ENCODE measurements at places on chromosomes 16 and 17.

- DNase-seq = no peak
Observed at GRCh38 chr16:11056993-11057649, 112.8 kb downstream of the CLEC16A start.

GRCh38 chr17:50471009-50471905, 2.6 kb upstream of the CHAD start:
- DNase-seq = no peak

DNA sequence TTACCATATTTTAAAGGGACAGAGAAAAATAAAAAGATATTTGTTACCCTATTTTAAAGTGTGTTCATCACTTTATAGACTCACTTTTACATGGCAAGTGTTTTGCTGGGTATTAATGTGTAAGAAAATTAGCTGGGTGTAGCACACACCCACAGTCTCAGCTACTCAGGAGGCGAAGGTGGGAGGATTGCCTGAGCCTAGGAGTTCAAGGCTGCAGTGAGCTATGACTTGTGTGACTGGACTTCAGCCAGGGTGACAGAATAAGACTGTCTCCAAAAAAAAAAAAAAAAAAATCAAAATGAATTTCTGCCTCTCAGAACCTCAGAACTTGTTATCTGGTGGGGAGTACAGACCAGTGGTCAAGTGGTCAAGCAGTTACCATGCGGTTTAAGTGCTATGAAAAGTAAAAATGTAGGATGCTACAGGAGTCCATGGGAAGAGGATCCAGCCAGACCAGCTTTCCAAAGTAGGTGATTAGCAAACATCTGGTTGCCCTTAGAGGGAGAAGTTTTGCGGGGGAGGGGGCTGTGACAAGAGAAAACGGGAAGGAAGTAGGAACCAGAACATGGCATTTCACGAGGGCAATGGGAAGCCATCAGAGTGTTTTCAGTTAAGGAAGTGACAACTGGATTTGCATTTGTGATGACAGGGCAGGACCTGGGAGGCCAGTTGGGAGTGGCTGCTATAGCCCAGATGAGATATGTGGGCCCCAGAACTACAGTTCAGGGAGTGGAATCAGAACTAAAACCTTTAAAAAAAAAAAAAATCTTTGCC, 13.9 kb downstream of the CNEP1R1 start:
- no peak for DNase-seq

GRCh38 chr17:66787914-66788313, 47.0 kb upstream of the CACNG5 start:
- no peak for DNase-seq

GRCh38 chr16:21950782-21951521, 2.2 kb upstream of the UQCRC2 start:
- DNase-seq = peak; percentile 42

- DNase-seq = no peak
Observed at GRCh38 chr16:24839347-24839972, 6.3 kb upstream of the SLC5A11 start.

DNA sequence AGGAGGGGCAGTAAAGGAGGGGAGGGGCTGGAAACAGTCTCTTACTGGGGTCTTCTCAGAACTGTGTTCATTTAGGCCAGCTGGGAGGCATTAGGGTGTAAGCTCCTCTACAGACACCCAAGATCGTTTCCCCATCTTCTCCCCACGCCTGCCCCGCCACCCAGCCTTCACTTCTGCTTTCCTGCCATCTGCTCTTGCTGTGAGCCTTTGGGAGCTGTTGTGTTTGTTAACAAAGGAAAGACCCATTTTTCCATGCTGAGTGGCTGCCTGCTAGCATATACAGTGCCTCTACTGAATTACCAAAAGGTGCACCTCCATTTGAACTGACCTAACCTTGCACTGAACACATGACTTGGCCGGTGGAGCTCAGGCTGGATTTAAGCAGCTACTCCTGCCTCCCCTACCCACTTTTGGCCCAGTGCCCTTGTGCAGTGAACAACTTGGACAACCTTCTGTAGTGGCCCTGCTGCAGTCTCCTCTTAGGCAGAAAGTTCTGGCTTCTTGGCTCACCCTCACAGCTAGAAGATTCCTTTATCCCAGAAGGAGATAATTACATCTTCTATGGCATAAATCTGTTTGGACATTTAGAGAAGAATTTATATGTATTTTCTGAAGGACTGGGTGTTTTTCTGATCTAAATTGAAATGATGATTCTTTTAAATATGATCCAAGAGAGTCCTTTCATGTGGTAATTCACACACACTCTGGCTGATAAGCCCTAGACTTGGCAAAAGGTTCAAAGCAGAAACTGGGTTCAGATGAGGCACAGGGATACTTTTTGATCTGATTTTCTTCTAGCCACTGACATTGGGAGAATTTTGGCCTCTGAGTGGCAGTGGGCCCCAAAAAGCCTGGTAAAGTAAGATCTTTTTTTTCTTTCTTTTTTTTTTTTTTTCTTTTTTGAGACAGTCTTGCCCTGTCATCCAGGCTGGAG, 81.9 kb upstream of the HNF1B start:
- DNase-seq = no peak

DNA sequence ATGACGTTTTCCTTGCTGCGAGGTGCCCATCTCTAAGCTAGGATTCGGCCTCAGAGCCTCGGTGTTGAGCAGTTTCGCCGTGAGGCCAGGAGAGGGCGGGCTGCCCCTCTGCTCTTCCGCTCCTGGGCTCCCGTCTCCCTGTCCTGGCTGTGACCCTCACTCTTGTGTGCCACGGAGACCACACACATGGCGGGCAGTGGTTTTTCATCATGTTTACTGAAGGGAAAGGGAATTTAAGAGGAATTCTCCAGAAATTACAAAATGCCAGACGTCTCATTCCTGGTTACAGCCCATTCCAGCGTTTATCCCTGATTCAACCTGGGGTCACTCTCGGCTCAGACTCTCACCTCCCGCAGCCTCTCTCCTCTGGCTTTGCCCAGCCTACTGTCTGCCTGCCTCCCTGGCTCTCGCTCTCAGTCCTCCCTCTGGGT, 96.8 kb upstream of the ELAC2 start:
- peak; percentile 54 for DNase-seq

- no peak for DNase-seq
Observed at GRCh38 chr17:17366941-17367875, 64.0 kb downstream of the NT5M start.

DNA sequence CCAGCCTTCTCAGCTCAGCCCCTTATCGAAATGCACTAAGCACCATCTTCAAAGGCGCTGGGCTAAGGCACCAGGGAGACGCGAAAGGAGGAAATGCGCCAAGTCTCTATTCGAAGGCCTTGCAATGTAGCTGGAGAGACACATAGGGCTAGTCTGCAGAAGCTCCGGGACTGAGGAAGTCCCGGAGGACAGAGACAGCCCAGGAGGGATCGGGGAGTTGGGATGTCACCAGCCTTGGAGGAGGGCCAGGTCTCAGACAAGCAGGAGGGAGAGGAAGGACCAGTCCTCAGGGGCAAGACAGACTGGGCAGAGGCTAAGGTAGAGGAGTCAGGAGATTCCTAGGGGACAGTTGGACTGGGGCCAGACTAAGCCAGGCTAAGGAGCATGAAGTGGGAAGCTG, 8.5 kb downstream of the C17orf100 start:
- DNase-seq = no peak

DNA sequence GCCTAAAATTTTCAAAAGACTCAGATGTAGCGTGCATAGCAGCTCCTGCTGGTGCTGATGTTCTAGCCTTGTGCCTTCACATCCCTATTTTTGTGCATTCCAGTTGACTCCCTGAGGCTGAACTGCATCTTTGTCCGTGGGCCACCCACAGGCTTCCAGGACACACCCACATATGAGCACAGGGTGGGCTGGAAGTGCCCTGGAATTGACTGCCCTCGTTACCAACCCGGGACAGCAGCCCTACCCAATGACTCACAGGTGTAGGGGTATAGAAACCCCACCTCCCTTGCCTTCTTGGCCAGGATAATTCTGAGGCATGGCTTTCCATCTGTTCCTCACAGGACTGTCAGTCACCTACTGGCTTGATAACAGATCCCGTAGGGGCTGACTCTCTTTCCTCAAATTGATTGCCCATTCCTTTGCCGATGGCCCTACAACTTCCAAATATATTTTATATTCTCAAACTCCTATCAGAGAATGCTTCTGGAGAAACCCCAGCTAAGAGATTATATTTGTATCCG, 65.9 kb upstream of the CDH13 start:
- DNase-seq = no peak

DNA sequence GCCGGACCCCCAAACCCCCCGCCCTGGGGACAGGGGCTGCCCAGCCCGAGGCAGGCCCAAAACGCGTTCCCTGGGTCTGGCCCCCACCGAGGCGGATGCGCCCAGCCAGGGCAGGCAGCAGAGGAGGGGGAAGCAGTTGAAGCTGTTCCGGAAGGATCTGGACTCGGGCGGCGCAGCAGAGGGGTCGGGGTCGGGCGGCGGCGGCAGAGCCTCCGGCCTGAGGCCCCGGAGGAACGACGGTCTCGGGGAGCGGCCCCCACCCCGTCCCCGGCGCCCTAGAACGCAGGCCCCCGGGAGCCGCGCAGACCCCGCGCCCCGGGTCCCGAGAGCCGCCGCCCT, 22.9 kb upstream of the ZFPM1 start:
- DNase-seq = no peak

- DNase-seq = no peak
Observed at GRCh38 chr17:64327201-64327930, 63.3 kb downstream of the PECAM1 start.

- no peak for DNase-seq
Observed at GRCh38 chr16:29760567-29761279, 14.9 kb upstream of the C16orf54 start.

DNA sequence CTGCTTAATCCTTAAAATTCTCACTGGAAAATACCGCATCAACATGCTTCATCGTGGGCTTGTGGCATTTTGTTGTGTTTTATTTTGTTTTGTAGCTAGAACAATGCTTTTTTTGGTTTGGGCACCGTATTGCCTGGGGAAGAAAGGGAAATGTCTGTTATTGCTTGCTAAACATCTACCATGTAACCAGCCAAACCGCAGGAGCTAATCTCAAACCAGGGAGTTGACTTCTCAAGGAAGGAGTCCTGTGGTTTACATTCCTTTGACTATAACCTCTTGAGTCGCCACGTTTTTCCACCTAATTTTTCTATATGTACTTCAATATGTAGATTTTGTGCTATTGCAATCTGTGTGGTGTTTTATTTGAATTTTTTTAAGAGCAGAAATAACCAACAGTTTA, 593.5 kb upstream of the SOX9 start:
- DNase-seq = no peak

DNA sequence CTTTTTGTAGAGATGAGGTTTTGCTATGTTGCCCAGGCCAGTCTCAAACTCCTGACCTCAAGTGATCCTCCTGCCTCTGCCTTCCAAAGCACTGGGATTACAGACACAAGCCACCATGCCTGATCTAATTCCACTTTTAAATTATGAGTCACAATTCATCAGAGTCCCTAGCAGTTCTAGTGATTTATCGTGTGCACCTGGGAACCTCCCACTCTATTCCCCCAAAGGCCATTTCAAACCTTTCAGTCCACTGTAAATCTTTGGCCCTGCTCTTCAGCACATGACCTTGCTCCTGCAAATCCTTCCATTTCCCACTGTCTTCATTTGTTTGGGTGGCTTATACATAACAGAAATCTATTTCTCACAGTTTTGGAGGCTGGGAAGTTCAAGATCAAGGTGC, 73.0 kb downstream of the HS3ST2 start:
- no peak for DNase-seq

- DNase-seq = no peak
Observed at GRCh38 chr16:13429416-13429815, 490.5 kb upstream of the ERCC4 start.

DNA sequence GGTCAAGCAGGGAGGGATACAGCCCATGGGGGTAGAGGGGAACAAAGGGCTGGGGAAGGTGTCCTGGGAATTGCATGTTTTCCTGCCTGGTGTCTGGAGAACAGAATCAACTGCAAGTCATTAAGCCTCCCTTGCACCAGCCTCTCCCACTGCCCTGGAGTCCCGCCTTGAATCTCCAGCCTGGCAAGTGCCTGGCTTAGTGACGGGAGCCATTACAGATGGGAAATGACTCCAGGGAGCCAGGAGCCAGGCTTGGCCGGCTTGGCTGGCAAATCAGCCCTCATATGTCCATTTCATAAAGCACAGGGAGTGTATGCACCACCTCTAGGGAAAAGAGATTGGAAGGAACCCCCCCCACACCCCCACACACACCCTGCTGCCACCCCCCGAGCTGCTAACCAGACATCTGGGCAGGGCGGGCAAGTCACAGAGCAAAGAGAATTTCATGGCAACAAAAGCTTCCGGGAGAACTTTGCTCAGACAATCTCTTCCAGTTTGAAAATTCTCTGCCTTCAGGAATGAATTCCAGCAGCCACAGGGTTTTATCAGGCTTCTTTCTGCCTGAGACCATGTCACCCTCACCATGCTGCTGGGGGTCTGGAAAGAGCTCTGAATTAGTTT, 127.7 kb downstream of the NTN1 start:
- no peak for DNase-seq

GRCh38 chr16:7025616-7026190, 306.9 kb upstream of the RBFOX1 start:
- peak; percentile 50 for DNase-seq

- DNase-seq = no peak
Observed at GRCh38 chr16:53952215-53953208, 248.6 kb downstream of the FTO start.

- peak; percentile 51 for DNase-seq
Observed at GRCh38 chr17:78970834-78971755, 8.6 kb downstream of the LGALS3BP start.

GRCh38 chr17:83103200-83103942, 24.0 kb downstream of the METRNL start:
- DNase-seq = peak; percentile 51

DNA sequence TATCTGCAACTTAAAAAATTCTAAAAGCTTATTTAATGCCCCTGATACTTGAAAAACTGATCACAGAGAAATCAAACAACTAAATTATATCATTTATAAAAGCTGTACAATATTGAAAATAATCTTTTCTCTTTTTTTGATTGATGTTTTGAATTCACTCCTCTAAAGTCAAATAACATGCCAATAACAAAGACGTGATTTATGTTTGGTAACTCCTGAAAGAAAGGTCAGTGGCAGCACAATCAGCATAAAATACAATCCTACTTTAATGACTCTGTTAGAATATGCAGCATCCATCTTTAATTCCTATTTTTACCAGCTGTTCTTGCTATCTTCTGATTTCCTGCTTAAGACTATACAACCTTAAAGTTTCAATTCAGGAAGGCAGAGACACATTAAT, 50.7 kb upstream of the NACA2 start:
- DNase-seq = no peak

- no peak for DNase-seq
Observed at GRCh38 chr16:24775455-24775854, 46.0 kb downstream of the TNRC6A start.

- no peak for DNase-seq
Observed at GRCh38 chr16:72197545-72197944, 25.6 kb upstream of the PMFBP1 start.

Data from COLO829 (cell line).